Small intestine (tissue), 16 donors: ENCODE measurements at places on chromosomes 5 and 9.

DNA sequence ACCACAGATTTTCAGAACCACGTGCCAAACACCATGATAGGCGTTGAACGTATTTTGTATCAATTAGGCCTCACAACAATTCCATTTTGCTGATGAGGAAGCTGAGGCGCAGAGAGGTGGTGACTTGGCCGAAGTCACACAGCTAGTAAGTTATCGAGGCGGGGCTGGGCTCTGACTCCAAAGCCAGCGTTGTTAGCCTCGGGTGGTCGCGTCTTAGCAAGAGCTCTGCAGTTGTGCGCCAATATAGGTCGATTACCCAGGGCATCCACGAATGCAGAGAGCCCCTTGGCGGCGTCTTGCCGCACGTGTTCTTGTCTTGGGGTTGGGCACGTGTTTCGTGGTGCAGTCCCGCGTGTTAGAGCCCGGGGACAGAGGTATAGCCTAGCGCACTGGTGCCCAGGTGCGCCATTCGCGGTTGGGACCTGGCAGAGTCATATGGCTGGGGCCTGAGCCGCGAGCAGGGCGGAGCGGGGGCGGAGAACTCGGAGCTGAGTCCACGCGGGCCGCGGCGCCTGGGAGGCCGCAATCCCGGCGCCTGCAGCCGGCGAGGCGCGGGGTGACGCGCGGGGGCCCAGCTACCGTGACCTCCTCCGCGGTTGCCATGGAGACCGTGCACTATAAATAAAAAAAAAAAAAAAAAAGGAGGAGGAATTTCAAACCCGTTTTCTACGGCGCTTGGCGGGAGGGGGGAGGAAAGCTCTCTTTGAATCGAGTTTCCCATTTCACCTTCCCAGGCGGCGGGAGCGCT lies 62.3 kb downstream of the CXXC5 start:
- DNase-seq = no peak
- H3K36me3 ChIP-seq = no peaks in the 10 kb centered on the region

- no peaks in the 10 kb centered on the region for H3K36me3 ChIP-seq
- H3K27me3 ChIP-seq = no peaks in the 10 kb centered on the region
- no peak overlapping the region for H3K4me3 ChIP-seq
- H3K4me1 ChIP-seq = no peaks in the 10 kb centered on the region
- no peak for DNase-seq
- no peak overlapping the region for H3K27ac ChIP-seq
These were observed 258.7 kb downstream of the IRX1 start for GRCh38 chr5:3854188-3854821.

DNA sequence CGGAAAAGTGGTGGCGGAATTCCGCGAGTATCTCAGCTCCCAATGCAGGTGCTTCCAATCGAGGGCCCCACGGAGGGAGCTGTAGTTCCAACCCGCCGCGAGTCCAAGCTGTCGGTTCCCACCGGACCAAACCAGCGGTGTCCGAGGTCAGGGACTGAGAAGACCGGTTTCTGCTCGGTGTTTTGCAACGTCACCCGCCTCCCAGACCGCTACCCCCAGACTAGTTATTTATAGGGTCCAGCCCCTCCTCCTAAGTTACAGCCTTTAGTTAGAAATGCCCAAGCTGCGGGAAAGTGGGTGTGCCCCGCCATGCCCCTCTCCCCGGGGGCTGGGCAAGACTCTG lies 677 bp upstream of the MYORG start:
- H3K27me3 ChIP-seq = peaks cover 12% of the 10 kb centered on the region
- DNase-seq = no peak
- peak overlapping the region; percentile 35 for H3K27ac ChIP-seq
- peak overlapping the region; percentile 85 for H3K4me3 ChIP-seq
- H3K4me1 ChIP-seq = peaks cover 4% of the 10 kb centered on the region
- peaks cover 15% of the 10 kb centered on the region for H3K36me3 ChIP-seq

DNA sequence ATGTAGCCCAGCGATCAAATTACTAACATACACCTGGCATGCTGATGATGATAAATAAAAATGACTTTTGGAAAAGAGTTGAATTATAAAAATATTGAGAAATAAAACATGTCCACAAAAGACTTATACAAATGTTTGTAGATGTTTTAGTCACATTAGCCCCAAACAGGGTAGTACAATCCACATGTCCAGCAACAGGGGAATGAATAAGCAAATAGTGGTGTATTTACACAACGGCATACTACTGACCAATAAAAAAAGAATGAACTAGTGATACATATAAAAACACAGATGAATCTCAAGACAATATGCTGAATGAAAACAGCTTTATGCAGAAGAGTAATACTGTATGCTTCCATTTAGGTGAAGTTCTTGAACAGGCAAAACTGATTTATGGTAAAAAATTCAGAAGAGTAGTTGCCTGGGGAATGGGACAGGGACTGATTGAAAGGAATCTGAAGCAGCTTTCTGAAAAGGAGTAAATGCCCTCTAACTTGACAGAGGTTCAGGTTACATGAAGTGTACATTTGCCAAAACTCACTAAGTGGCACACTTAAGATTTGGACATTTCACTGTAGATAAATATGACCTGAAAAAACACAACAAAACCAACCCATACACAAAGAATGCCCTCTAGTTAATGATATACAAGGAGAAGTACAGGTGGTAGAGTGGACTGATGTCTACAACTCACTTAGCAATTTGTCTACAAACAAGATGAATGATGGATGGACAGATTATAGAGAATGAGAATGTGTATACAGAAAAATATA lies 35.4 kb downstream of the ACTL7A start:
- H3K4me3 ChIP-seq = no peak overlapping the region
- no peaks in the 10 kb centered on the region for H3K4me1 ChIP-seq
- no peak for DNase-seq
- H3K27ac ChIP-seq = no peak overlapping the region

GRCh38 chr9:2593744-2594143 lies 27.8 kb upstream of the VLDLR start:
- no peaks in the 10 kb centered on the region for H3K4me1 ChIP-seq
- no peaks in the 10 kb centered on the region for H3K36me3 ChIP-seq
- no peak overlapping the region for H3K27ac ChIP-seq
- no peaks in the 10 kb centered on the region for H3K27me3 ChIP-seq
- DNase-seq = no peak

GRCh38 chr5:150515446-150515845 lies 7.5 kb downstream of the NDST1 start:
- peaks cover 58% of the 10 kb centered on the region for H3K4me1 ChIP-seq
- no peaks in the 10 kb centered on the region for H3K36me3 ChIP-seq
- no peaks in the 10 kb centered on the region for H3K27me3 ChIP-seq
- DNase-seq = no peak
- H3K4me3 ChIP-seq = no peak overlapping the region

- no peaks in the 10 kb centered on the region for H3K27me3 ChIP-seq
- no peaks in the 10 kb centered on the region for H3K4me1 ChIP-seq
- no peak overlapping the region for H3K4me3 ChIP-seq
- no peak for DNase-seq
These were observed 23.3 kb downstream of the AK8 start for GRCh38 chr9:132854832-132855231.
